ENCODE measurements at places on chromosomes 5 and 9. TPM values are rescaled to one million over a fixed set of nuclear protein-coding genes. Genes with fewer than 3 reads are reported as not detected.

Gene PCDHGB4
- total RNA-seq = 3.3 TPM

Gene N4BP3
- total RNA-seq = not detected

DNA sequence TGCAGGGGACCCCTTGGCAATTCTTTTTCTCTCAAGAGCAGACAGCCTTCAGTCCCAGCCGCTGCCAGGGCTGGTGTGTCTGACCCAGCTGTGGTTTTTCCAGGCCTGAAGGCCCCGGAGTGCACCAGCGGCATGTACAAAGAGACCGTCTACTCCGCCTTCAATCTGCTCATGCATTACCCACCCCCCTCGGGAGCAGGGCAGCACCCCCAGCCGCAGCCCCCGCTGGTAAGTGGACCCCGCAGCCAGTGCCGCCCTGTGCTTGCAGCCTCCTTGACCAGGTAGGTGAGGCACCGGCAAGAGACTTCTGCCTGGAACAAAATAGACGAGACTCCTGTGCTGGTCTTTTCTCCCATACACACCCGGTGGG lies 1.3 kb downstream of the TCF7 start:
- no peak for DNase-seq

GRCh38 chr5:62460578-62460983 lies 48.0 kb downstream of the IPO11 start:
- peak; percentile 35 for DNase-seq

DNA sequence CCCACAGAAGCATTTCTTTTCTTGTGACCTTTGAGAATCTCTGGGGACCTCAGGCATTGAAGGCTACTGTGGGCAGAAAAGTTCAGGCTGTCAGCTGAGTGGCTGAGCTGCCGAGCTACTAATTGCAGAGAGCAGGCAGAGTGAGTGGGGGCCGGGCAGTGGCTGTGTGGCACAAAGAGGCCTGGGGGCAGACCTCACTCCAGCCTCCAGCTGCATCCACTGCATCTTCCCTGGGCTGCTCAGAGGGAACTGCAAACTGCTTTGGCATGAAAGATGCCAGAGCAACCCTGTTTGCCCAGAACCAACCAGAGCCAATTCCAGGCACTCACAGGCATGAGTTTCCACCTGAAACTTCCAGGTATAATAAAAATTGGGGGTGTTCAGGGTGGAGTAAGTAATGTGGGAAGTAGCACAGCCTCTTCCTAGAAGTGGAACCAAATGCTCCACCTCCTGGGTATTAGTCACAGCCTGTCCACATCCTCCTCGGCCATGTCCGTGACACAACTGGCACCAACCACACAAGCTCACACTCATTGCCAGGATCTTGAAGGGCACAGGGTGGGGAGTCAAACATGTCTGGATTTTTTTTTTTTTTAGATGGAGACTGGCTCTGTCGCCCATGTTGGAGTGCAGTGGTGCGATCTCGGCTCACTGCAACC lies 548.9 kb downstream of the BNC2 start:
- DNase-seq = no peak

GRCh38 chr9:120396418-120396817 lies 183.5 kb downstream of the CDK5RAP2 start:
- DNase-seq = no peak

DNA sequence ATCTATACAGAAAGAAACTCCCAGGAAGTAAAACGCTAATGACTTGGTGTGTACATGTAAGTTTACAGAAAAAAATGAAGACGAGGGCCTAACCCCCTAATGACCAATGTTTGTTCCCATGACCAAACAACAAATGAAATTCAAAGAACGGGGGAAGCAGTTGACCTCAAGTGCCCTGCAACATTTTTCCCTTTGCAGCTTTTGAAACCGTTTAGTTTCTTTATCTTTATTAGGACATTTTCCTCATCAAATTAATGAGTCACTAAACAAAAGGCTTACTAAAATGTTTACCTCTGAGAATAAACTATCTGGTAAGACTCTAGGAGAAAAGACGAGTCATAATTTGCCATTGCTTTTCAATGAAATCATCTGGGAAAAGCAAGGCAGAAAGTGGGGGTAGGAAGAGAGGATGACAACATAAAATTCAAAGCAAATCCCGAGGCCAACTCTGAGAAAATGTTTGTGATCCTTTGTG lies 57.4 kb downstream of the LHFPL2 start:
- DNase-seq = peak; percentile 54

- peak; percentile 52 for DNase-seq
Observed at GRCh38 chr5:14165375-14166106, 22.4 kb downstream of the TRIO start.

Gene SLC46A2
- not detected for total RNA-seq

DNA sequence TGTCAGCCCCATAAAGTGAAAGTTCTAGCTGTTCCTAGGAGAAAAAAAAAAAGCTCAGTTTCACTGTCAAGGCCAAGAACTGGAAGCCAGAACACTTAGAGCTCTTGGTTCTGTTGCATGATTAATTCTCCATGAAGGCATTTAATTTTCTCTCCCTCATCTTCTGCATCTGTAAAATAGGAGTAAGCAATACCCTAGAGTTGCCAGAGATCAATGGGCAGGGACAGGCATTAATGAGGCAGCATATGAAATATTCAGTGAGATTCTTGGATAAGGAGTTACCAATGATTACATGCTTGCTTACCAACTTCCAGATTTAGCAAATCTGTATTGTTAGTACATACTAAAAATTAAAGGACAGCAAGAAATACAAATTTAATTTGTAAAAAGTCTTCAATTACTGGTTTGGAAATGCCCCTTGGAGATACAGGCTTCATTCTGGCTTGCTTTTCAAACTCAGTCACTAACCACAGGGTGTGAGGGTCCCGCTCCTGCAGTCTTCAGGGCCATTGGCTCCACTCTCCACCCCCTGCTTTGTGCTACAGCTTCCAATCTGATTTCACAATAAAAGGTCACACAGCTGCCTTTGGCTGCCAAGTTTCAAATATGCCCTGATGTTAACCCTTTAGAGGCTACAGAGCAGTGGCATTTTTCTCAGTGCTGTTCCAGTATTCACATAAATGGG lies 624.6 kb downstream of the BNC2 start:
- no peak for DNase-seq

DNA sequence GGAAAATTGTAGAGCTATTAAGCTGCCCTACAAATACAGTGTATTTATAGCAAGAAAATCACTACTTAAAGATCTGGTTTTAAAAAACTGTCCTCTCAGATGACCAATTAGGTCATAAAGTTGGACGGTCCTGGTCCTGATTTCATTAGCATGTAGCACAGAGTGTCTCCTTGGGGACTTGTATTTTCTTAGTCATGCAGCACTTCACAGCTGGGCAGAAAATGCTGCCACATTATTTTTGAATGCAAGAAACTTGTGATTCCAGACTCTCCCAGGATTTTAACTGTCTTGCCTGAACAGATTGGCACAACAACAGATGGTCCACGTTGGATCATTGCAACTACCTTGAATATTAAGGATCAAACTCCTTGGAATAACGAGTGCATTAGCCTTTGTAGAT lies 348.1 kb upstream of the SGCD start:
- DNase-seq = no peak

DNA sequence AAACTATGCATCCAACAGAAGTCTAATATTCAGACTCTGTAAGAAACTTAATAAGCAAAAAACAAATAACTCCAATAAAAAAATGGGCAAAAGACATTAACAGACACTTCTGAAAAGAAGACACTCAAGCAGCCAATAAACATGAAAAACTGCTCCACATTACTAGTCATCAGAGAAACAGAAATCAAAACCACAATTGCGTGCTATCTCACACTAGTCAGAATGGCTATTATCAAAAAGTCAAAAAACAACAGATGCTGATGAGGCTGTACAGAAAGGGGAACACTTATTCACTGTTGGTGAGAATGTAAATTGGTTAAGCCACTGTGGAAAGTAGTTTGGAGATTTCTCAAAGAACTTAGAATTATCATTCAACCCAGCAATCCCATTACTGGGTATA lies 101.2 kb upstream of the TRIM32 start:
- no peak for DNase-seq

- DNase-seq = no peak
Observed at GRCh38 chr5:155053501-155053900, 39.9 kb downstream of the KIF4B start.

- DNase-seq = no peak
Observed at GRCh38 chr5:171480239-171480638, 60.8 kb downstream of the FGF18 start.

DNA sequence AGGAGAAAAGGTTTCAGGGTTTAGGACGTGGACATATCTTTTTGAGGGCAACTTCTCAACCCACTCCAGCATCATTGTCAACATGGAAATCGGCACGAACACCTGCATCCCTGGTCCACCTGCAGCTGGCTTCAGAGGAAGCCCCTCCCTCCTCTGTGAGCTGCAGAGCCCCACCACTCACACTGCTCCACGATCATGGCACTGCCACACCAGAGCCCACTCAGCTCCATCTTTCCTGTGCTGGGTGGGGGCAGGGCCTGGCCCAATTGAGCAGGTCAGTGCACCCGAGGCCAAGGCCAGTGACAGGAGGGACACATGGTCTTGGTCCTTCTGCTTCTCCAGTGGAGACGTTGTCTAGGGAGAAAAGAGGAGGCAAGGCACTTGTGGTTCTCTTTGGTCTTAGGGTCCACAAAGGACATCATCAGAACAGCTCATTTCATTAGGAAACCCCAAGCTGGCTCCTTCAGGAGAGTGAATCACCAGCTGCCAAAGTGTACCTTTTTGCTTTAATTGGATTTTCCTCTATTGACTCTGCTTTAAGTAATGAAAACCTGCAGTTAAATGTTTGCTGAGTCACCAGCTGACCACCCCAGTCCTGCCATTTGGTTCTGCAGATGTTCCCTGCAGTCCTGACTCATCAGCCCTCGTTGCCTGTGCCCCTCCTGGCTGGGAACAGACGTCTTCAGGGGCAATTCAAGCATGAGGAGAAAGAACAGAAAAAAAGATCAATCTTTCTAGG lies 56.2 kb downstream of the UBE2QL1 start:
- DNase-seq = no peak

Measured in HepG2 (cell line).